ENCODE measurements at places on chromosomes 5 and 9.
A peak's percentile ranks its signal among the peaks of the same experiment; 100 is the strongest.

GRCh38 chr5:1130218-1130946 is 18.5 kb upstream of the SLC12A7 start:
- DNase-seq, result no peak

DNA sequence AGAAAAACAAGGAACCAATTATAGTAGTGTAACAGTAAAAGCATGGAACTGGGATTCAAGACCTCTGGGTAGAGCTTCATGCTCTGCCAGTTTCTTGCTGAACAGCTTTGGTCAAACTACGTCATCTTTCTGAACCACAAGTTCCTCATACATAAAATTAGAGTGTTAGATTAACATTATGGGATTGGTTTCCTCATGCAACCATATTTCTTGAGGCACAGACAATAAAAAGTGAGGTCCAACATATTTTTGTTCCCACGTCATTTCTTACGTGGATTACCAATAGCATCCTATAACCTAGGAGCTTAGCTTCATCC is 354.8 kb downstream of the TMEM232 start:
- DNase-seq, result no peak

- DNase-seq, result no peak
These were observed 69.4 kb downstream of the NUP214 start for GRCh38 chr9:131194762-131195161.

- DNase-seq, result no peak
These were observed 4.4 kb upstream of the RAPGEF1 start for GRCh38 chr9:131744171-131744719.

- DNase-seq, result peak; percentile 32
These were observed 3.9 kb upstream of the NKD2 start for GRCh38 chr5:1004461-1005248.

- DNase-seq, result no peak
These were observed 53.0 kb downstream of the TEK start for GRCh38 chr9:27162045-27162444.

DNA sequence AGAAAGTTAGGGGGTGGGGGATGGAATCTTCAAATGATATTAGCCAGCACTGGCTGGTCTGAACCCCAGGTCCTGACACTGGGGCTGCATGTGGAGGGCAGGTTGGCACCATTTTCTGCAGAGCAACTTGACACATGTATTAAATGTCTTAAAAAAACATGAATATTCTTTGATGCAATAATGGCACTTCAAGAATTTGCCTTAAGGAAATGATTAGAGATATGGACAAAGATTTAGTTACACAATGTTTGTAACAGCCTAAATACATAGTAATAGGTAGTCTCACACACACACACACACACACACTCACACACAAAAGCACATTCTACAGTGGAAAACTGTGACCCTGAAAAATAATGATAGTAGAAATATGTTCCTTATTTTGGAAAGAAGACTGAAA is 3.6 kb downstream of the SVEP1 start:
- DNase-seq, result no peak

GRCh38 chr5:111063709-111064322 is 7.7 kb upstream of the TSLP start:
- no peak for DNase-seq

DNA sequence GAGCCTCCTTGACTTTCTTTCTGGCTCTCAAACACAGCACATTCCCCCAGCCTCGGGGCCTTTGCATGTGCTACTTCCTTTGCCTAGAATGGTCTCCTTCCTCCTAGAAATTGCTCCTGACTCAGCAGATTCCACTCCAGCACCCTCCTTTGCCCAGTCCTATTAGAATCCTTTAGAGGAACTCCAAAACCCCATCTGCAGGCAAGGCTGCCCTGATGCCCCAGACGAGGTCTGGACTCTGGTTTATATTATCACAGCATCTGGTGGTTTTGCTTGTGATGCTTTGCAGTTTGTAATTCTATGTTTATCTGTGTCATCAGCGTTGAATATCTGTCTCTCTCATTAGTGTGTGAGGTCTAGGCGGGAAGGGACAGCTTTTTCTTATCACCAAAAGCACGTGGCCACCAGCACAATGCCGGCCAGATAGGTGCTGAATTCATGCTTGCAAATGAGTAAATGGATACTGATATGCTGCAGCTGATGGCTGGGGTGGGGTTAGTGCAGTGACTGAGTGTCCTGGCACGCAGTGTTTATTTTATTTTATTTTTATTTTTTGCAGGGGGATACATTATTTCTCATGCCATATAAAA is 30.0 kb upstream of the ANKH start:
- DNase-seq, result no peak

DNA sequence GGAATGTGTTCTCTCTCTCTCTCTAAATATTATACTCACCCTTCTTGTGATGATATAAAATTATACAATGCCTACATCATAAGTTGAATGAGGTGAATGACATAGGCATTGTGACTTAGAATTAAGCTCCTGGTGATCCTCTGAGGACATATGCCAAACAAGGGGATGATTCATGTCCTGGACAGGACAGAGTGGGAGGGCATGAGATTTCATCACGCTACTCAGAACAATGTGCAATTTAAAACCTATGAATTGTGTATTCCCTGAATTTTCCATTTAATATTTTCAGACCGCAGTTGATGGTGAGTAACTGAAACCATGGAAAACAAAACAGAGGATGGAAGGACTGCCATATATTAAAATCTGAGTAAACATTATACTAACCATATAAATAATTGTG is 782.2 kb upstream of the NUDT12 start:
- no peak for DNase-seq

GRCh38 chr5:891837-892393 is 686 bp downstream of the BRD9 start:
- DNase-seq, result no peak

DNA sequence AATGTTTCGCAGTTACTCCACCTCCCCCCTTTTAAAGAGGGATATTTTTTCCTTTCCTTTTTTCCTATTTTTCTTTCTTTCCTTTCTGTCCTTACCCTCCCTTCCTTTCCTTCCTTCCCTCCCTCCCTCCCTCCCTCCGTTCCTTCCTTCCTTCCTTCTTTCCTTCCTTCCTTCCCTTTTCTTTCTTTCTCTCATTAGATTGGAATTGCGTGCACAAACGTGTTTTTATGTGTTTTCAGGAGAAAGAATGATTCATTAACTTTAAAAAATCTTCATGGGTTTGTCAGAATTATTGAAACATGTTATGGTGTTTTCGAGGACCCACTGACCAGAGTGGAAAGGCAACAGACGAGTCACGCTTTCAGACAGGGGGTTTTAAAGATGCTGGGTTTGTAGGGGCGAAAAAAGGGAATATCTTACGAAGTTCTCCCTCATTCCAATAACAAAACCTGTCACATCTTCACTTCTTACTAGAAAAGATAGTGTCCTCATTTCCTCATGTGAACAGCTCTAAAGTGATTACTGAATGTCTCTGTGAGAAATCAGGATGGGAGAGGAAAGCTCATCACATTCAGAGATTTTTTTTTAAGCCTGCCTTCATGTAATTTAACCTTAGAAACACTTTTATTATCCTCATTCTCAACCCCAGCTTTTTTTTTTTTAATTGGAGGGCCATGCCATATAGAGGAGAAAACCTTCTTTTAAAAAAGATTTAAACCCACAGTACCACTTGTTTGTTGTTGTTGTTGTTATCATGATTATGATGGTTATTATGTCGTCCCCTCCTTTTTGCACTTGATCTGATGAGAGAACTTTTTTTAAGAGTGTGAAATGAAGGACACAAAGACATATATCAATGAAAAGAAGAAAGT is 21.9 kb downstream of the NR2F1 start:
- DNase-seq, result no peak

- no peak for DNase-seq
These were observed 537.2 kb upstream of the TLE4 start for GRCh38 chr9:79034583-79034982.

DNA sequence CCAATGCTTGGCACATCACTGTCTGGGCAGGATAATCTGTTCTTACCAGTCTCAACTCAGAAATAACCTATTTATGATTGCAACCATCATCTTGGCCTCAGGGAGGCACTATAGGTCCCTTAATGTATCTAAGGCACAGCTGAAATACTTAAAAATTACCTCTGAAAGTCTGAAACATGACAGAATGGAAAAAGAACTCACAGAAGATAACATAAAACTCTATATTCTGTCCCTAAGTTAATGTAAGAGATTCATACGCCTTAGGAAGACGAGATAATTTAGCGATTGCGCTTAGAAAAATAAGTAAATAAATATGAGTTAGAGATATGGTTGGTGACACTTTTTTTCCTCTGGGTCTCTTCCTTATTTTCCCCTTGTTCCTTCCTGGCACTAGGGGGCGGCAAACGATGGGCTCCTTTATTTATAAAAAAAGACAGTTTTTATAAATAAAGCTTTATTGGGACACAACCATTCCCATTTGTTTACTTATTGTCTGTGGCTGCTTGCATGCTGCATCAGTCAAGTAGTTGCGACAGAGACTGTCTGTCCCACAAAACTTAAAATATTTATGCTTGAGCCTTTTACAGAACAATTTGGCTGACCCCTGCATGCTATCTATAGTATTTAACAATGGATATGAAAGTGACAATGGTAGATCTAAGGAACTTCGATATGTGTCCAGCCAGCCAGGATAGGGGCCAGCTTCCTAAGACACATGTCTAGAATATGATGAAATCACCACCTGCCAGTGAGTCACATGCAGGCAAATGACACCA is 79.6 kb downstream of the PDE4D start:
- DNase-seq, result no peak

Data from stimulated activated CD8-positive, alpha-beta memory T cell treated with anti-CD3 and anti-CD28 coated beads, Interleukin-7, amount 100 ng/mL, for 4 hours (primary cell).